Colonic mucosa (tissue), 4 donors: ENCODE measurements at places on chromosomes 1 and 21.

GRCh38 chr21:46371204-46372013 is 47.5 kb downstream of the PCNT start:
- DNase-seq = no peak

GRCh38 chr21:40689217-40689616 is 157.7 kb downstream of the DSCAM start:
- no peak for DNase-seq

- DNase-seq = no peak
Observed at GRCh38 chr1:246216906-246217305, 290.2 kb downstream of the SMYD3 start.

DNA sequence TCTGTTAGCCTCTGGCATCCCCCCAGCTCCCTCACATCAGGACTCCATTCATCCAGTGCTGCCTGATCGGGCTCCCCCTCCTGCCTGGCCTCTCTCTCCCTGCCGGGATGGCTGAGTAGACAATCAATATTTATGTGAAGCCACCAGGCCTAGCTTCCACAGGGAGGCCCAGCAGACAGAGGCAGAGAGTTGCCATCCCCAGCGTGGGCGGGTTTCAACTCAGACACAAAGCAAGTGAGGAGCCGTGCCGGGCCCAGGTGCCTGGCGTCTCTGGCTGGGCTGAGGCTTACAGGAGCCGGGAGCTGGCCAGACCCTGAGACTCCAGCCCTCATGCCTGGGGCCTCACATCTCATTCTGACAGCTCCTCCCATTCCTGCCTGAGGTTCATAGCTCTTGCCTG is 34.5 kb upstream of the ATP2B4 start:
- no peak for DNase-seq

- DNase-seq = no peak
Observed at GRCh38 chr1:39508857-39509305, 17.4 kb downstream of the BMP8A start.

DNA sequence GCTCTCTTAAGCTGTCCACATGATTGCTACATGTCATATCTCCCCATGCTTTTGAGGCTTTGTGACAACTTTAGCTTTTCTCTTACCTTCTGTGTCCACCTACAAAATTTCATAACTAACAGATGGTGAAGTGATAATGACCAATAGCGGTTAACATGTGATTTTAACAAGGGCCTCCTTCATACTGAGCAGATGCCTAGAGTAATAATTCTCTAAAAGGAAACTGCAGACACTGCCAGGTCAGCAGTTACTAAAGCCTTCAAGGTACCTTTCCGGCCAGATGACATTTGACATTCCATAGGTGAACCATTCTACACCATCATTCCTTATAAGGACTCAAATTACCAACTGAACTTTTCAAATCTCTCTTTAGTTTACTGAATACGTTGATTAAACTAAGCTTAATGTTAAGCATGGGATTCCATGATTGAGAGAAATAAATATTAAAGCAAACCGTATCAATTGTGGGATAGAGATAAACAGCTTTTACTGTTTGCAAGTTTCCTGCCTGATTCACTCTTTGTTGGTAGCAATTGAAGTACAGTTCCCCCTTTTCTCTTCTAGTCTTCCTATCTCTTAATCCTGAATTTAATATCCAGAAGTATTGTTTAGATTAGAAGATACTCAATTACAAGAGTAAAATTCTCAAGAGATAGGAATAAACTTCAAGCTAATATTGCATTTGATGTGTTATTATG is 205.1 kb downstream of the PLA2G4A start:
- no peak for DNase-seq

- DNase-seq = no peak
Observed at GRCh38 chr21:41375875-41376274, 14.0 kb downstream of the MX2 start.

GRCh38 chr1:38003261-38004250 is 1.8 kb downstream of the FHL3 start:
- no peak for DNase-seq

DNA sequence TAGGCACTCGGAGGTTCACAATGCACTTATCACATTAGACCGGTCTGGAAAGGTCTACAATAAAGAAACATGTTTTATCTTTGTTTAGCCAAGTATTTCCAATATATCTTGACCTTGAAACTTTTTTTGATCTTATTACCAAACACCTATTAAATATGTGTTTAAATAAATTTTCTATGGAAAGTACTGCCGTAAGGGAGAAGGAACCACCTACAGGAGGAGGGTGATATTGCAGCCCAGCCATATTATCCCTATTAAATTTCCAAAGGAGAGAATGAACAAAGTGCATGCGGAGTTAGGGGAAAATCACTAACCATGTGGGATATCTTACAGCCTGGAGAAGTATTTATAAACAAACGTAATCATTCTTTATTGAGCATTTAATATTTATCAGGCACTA is 14.5 kb downstream of the BRINP2 start:
- no peak for DNase-seq

DNA sequence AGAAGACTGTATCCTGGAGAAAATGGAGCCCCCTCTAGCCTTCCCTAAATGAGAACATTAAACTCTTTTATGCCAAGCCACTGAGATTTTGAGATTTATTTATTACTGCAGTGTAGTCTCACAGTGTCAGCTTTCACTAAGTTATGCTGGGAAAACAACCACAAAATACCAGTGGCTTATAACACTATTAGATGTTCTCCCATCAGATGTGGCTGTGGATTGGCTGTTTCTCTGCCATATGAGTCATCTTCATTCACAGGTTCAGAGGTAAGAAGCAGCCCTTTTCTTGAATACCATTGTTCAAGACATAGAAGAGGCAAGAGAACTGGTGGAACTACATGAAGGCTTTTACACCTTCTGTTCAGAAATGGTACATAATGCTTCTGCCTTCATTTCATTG is 32.1 kb upstream of the ST6GALNAC5 start:
- no peak for DNase-seq
